Keratinocyte (primary cell): ENCODE measurements at places on chromosomes 1 and 21.

GRCh38 chr1:64936956-64937355 lies 29.4 kb downstream of the JAK1 start:
- no peaks in the 10 kb centered on the region for H3K27me3 ChIP-seq
- no peak overlapping the region for H3K27ac ChIP-seq
- H3K36me3 ChIP-seq: no peaks in the 10 kb centered on the region
- H3K4me1 ChIP-seq: peaks cover 14% of the 10 kb centered on the region
- DNase-seq: no peak

GRCh38 chr1:211935448-211935970 lies 99.8 kb downstream of the INTS7 start:
- H3K27me3 ChIP-seq: no peaks in the 10 kb centered on the region
- H3K4me1 ChIP-seq: no peaks in the 10 kb centered on the region
- DNase-seq: no peak
- no peak overlapping the region for H3K4me3 ChIP-seq
- no peaks in the 10 kb centered on the region for H3K36me3 ChIP-seq
- no peak overlapping the region for H3K27ac ChIP-seq

- H3K27me3 ChIP-seq: no peaks in the 10 kb centered on the region
- peaks cover 6% of the 10 kb centered on the region for H3K4me1 ChIP-seq
- no peaks in the 10 kb centered on the region for H3K36me3 ChIP-seq
- H3K4me3 ChIP-seq: no peak overlapping the region
These were observed 206.8 kb downstream of the GPR52 start for GRCh38 chr1:174654560-174654959.

DNA sequence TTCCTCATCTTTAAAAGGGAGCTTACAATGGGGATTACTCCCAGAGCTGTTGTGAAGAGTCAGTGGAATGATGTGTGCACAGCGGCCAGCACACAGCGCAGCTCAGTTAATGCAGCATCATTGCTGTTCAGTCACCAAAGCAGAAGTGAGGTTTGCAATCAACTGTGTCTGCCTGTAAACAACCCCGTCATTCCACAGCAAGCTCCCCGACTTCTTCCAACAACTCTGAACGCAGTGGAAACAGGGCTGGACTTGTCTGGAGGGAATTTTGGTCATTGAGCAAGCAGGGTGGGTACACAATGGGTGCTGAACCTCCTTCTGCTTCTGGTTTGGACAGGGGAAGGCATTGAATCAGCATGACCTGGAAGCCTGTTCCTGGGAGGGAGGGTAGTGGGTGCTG lies 347.4 kb downstream of the PTPRU start:
- DNase-seq: peak; percentile 86
- H3K36me3 ChIP-seq: no peaks in the 10 kb centered on the region
- peak overlapping the region; percentile 61 for H3K27ac ChIP-seq
- H3K27me3 ChIP-seq: no peaks in the 10 kb centered on the region
- no peak overlapping the region for H3K4me3 ChIP-seq

DNA sequence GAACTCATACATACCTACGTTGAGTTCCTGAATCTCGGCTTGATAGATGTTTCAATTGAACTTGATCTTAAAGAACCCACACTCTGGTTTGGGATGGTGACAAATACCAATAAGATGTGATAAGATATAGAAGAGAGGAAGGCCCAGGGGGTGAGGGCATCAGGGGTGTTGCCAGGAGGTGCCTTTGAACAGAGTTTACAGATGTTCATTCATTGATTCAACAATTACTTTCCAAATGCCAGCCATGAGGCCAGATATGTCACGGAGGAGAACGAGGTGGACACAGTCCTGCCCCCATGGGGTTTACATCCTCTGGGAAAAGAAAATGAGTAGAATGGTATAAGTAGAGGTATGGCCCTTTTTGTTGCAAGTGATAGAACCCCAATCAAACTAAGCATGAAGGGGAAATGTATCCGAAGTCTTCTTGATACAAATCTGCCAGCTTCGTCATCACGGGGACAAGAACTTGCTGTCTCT lies 659 bp downstream of the LRRC71 start:
- H3K27ac ChIP-seq: no peak overlapping the region
- H3K27me3 ChIP-seq: peaks cover 53% of the 10 kb centered on the region
- no peak overlapping the region for H3K4me3 ChIP-seq
- peaks cover 15% of the 10 kb centered on the region for H3K4me1 ChIP-seq
- DNase-seq: no peak
